GOT3 (cell line): ENCODE measurements at places on chromosomes 3 and 15.

DNA sequence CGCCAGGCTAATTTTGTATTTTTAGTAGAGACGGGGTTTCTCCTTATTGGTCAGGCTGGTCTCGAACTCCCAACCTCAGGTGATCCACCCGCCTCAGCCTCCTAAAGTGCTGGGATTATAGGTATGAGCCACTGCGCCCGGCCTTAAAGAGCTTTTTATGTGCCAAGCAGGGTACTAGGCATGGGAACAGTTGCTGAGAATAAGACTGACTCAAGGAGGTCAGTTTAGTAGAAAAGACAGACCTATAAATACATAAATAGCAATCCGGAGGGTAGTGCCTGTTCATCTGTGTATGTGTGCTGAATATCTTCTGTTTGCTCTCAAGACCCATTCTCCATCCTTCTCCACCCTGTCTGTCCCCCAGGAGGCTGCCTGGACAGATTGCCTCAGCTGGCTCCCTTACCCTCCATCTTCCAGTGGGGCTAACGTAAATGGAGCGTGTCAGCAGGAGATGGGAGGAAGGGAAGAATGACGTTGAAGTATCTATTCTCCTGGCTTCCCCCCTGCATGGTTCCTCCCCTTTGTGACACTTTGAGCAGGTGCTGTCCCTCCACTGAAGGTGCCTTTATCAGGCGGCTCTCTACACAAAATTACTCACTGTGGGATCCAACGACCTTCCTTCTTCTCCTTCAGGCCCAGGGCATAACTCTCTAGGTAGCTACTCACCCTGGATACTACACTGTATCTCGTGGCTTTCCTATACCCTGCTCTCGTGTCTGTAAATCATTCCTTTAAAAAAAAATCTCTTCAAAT, 31.1 kb downstream of the FBXO40 start:
- DNase-seq = no peak

GRCh38 chr15:101675796-101676582, 23.8 kb upstream of the TM2D3 start:
- DNase-seq = no peak

GRCh38 chr15:92772061-92772460, 116.5 kb upstream of the FAM174B start:
- DNase-seq = no peak

DNA sequence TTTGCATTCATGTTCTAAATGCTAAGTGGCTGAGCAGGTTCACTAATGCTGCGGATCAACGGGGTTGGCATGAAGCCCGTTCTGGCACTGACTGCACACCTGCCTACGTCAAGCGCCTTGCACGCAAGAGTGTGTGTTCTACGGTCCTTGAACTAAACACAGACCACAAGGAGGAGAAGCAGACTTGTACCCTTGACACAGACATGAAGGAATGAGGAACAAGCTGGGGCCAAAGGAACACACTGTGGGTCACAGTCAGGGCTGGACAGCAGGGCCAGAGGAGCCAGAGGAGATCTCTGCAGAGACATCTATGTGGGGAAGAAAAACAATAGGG, 48.0 kb upstream of the LDHAL6B start:
- DNase-seq = no peak

- no peak for DNase-seq
Measured at GRCh38 chr15:51129535-51130188, 35.0 kb upstream of the TNFAIP8L3 start.

- no peak for DNase-seq
Measured at GRCh38 chr15:63075984-63076713, 33.6 kb downstream of the TPM1 start.

- no peak for DNase-seq
Measured at GRCh38 chr3:183503746-183504145, 51.8 kb downstream of the KLHL6 start.

- DNase-seq = no peak
Measured at GRCh38 chr3:43371494-43371893, 85.2 kb downstream of the SNRK start.
